ENCODE measurements at places on chromosomes 13 and 19. TPM values are rescaled to one million over a fixed set of nuclear protein-coding genes. Genes with fewer than 3 reads are reported as not detected.

Gene TMEM238
- not detected for total RNA-seq

GRCh38 chr13:42398533-42398932 lies 126.6 kb downstream of the AKAP11 start:
- H3K4me1 ChIP-seq: no peaks in the 10 kb centered on the region
- DNase-seq: no peak
- H3K36me3 ChIP-seq: no peaks in the 10 kb centered on the region

- no peak overlapping the region for H3K27ac ChIP-seq
- no peaks in the 10 kb centered on the region for H3K27me3 ChIP-seq
- peaks cover 9% of the 10 kb centered on the region for H3K36me3 ChIP-seq
- H3K4me3 ChIP-seq: no peak overlapping the region
- no peak for DNase-seq
- peaks cover 1% of the 10 kb centered on the region for H3K4me1 ChIP-seq
Measured at GRCh38 chr13:52164989-52165388, 5.6 kb upstream of the NEK3 start.

GRCh38 chr13:33612641-33613638 lies 205.0 kb upstream of the RFC3 start:
- no peak for DNase-seq
- H3K4me3 ChIP-seq: no peak overlapping the region

Gene FLT1
- 44.6 TPM for total RNA-seq

DNA sequence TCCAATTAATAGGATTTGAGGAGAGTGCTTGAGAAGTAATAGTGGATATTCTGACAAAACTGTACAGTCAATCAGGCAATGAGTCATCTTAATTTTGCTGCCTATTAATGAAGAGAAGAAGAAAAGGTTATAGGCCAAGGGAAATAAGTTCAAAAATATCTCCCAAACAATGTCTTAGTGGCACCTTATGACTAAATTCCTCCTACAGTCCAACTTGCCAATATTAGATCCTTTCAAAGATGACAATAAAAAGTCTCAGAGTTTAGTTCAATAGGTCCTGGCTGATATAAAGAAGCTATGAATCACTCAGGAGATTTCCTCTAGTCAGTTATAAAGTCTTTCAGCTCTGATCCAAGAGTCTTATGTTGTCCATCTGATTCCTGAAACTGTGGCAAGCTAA lies 27.9 kb downstream of the UGGT2 start:
- H3K4me3 ChIP-seq: no peak overlapping the region
- H3K27me3 ChIP-seq: no peaks in the 10 kb centered on the region
- no peaks in the 10 kb centered on the region for H3K36me3 ChIP-seq
- H3K27ac ChIP-seq: peak overlapping the region; percentile 68
- peaks cover 20% of the 10 kb centered on the region for H3K4me1 ChIP-seq

Gene PEAK3
- 1.2 TPM for total RNA-seq

DNA sequence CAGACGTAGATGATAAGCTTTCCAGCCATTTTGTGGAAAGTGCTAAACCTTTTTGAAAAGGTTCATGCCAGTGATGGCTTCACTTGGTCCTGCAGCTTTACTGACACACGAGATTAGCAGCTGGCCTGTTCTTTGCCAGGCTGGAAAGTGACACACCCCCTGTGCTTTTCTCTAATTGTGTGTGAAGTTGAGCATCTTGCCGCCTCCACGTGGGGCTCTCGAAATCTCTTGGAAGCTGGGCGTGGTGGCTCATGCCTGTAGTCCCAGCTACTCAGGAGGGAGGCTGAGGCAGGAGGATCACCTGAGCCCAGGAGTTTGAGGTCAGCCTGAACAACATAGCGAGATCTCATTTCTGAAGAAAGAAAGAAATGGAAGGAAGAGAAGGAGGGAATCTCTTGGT lies 25.3 kb upstream of the EHD2 start:
- H3K27me3 ChIP-seq: no peaks in the 10 kb centered on the region
- H3K27ac ChIP-seq: no peak overlapping the region
- H3K4me3 ChIP-seq: no peak overlapping the region
- DNase-seq: no peak
- peaks cover 3% of the 10 kb centered on the region for H3K4me1 ChIP-seq
- H3K36me3 ChIP-seq: peaks cover 5% of the 10 kb centered on the region

DNA sequence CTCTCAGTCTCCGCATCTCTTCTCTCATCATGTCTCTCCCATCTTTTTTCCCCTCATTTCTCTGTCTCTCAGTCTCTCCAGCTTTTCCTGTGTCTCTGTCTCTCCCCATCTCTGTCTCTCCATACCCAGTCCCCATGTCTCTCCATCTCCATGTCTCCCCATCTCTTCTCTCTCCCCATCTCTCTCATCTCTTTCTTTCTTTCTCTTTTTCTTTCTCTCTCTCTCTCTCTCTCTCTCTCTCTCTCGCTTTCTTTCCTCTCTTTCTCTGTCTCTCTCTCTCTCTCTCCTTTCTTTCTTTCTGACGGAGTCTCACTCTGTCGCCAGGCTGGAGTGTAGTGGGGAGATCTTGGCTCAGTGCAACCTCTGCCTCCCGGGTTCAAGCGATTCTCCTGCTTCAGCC lies 12.6 kb upstream of the NFIX start:
- H3K27ac ChIP-seq: no peak overlapping the region
- H3K27me3 ChIP-seq: no peaks in the 10 kb centered on the region
- no peak for DNase-seq
- H3K36me3 ChIP-seq: no peaks in the 10 kb centered on the region
- H3K4me3 ChIP-seq: no peak overlapping the region

DNA sequence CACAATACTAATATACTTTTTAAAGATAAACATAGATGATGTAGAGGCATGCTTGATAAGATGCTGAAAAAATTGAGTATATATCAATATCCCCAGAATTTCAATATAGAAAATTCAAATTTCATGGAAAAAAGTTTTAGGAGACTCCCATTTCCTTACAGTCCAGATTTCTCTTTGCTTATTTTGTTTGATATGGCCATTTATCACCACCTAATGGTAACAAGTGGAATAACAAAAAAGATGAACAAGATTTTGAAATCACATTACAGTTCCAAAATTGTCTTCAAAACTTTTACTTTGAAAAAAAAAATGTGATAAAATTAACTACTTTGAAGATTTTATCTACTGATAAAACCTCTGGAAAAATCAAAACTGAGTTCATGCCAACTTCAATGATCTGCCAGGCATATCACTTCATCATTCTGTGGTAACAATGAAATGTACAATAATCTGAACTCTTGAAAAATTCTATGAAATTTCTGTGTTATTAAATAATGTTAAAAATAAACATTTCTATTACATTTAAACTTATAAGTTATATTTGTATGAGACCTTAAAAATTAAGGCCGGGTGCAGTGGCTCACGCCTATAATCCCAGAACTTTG lies 17.5 kb downstream of the MIPEP start:
- no peak overlapping the region for H3K4me3 ChIP-seq
- H3K4me1 ChIP-seq: no peaks in the 10 kb centered on the region
- H3K27ac ChIP-seq: no peak overlapping the region

GRCh38 chr13:35791184-35791851 lies 314.8 kb upstream of the MAB21L1 start:
- DNase-seq: no peak
- no peaks in the 10 kb centered on the region for H3K36me3 ChIP-seq
- no peak overlapping the region for H3K27ac ChIP-seq
- H3K4me3 ChIP-seq: no peak overlapping the region
- H3K27me3 ChIP-seq: no peaks in the 10 kb centered on the region

- peaks cover 7% of the 10 kb centered on the region for H3K36me3 ChIP-seq
- no peak overlapping the region for H3K4me3 ChIP-seq
- no peaks in the 10 kb centered on the region for H3K4me1 ChIP-seq
- DNase-seq: no peak
- no peak overlapping the region for H3K27ac ChIP-seq
Measured at GRCh38 chr13:100339411-100339940, 249.1 kb downstream of the GGACT start.

- H3K4me3 ChIP-seq: no peak overlapping the region
- H3K27ac ChIP-seq: no peak overlapping the region
- H3K27me3 ChIP-seq: no peaks in the 10 kb centered on the region
Measured at GRCh38 chr19:18312092-18312534, 10.8 kb downstream of the LSM4 start.

Gene GATAD2A
- 55.9 TPM for total RNA-seq

DNA sequence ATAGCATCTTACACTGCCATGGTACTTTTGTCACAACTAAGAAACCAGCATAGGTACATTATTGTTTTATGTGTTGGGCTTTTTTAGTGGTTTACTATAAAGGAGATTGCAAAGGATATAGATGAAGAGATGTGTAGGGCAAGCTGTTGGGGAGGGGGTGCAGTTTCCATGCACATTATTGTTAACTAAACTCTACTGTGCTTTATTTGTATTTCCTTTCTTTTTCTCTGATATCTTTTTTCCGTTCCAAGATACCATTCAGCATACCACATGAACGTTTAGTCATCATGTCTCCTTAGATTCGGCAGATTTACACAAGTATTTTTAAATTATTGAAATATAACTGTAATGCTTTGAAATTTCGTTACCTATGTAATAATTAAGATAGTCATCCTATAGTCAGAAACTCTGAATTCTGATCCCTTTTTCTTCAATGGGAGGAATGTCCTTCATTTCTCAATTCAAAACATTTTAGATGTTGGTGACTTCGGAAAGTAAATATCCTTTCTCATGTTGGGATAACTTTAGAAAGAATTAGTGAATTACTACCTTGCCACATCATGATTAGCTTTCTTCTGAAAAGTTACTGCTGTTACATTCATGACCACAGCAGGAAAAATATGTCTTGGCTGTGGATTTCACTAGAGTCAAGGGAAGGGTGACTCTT lies 82.8 kb downstream of the FRY start:
- H3K27ac ChIP-seq: peak overlapping the region; percentile 6
- DNase-seq: no peak
- H3K4me1 ChIP-seq: peaks cover 58% of the 10 kb centered on the region
- no peaks in the 10 kb centered on the region for H3K36me3 ChIP-seq

Gene U2AF2
- total RNA-seq: 106 TPM

Gene SYNGR4
- total RNA-seq: not detected

Gene CGB8
- not detected for total RNA-seq

Gene NTF4
- total RNA-seq: not detected

DNA sequence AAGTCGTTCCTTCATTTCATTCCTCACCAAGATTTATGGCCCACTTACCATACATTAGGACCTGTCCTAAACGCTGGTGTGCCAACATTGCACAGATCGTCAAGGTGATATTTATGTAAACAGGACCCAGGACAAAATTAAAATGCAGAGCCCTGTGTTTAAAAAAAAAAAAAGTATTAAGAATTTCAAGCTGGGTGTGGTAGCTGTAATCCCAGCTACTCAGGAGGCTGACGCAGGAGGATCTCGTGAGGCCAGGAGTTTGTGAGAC lies 6.5 kb upstream of the ZNF444 start:
- no peak overlapping the region for H3K4me3 ChIP-seq
- H3K27ac ChIP-seq: no peak overlapping the region
- H3K36me3 ChIP-seq: no peaks in the 10 kb centered on the region
- H3K27me3 ChIP-seq: no peaks in the 10 kb centered on the region

Gene KCNC3
- 1.3 TPM for total RNA-seq

DNA sequence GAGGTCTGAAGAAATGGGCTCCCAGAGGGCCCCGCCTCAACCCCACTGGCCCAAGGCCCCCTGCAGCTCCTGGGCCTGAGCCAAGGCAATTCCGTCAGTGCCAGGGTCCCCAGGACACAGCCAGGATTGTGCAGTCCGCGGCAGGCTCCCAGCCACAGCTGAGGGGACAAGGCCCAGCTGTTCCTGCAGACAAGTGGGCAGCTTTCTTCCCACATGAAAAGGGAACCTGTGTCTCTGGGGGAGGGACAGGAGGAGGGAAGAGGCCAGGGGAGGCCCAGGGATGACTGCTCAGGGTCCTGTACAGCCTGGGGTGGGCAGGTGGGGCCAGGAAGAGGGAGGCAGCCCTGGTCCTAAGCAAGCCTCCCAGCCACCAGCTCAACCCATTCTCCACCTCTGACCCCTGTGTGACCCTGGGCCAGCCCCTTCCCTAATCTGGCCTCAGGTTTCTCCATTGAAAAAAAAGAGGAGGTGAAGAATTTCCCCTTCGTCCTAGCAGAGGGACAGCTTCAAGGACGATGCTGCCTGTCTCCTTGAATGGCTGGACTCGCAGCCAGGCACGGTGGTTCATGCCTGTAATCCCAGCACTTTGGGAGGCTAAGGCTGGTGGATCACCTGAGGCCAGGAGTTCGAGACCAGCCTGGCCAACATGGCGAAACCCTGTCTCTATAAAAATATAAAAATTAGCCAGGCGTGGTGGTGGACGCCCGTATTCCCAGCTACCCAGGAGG lies 20.5 kb upstream of the VSTM2B start:
- no peaks in the 10 kb centered on the region for H3K36me3 ChIP-seq
- DNase-seq: no peak
- no peak overlapping the region for H3K4me3 ChIP-seq
- H3K27ac ChIP-seq: no peak overlapping the region

Gene DKKL1
- 0.95 TPM for total RNA-seq

- H3K4me1 ChIP-seq: no peaks in the 10 kb centered on the region
- H3K27me3 ChIP-seq: no peaks in the 10 kb centered on the region
- no peaks in the 10 kb centered on the region for H3K36me3 ChIP-seq
- no peak overlapping the region for H3K4me3 ChIP-seq
Measured at GRCh38 chr13:77674852-77675251, 22.6 kb upstream of the SLAIN1 start.

Gene PLIN3
- total RNA-seq: 41.7 TPM

Gene C19orf44
- 6.1 TPM for total RNA-seq

- peaks cover 22% of the 10 kb centered on the region for H3K4me1 ChIP-seq
- H3K27me3 ChIP-seq: no peaks in the 10 kb centered on the region
- no peak overlapping the region for H3K27ac ChIP-seq
- H3K4me3 ChIP-seq: no peak overlapping the region
Measured at GRCh38 chr19:2453431-2454025, 3.2 kb downstream of the LMNB2 start.

Gene ZNF177
- 1.9 TPM for total RNA-seq

Gene KCTD15
- 57.5 TPM for total RNA-seq

GRCh38 chr19:14146789-14147216 lies 10.4 kb upstream of the ASF1B start:
- no peak overlapping the region for H3K4me3 ChIP-seq
- no peak overlapping the region for H3K27ac ChIP-seq
- H3K27me3 ChIP-seq: no peaks in the 10 kb centered on the region
- peaks cover 11% of the 10 kb centered on the region for H3K4me1 ChIP-seq

- no peak overlapping the region for H3K27ac ChIP-seq
- no peak for DNase-seq
- no peak overlapping the region for H3K4me3 ChIP-seq
- no peaks in the 10 kb centered on the region for H3K36me3 ChIP-seq
- peaks cover 3% of the 10 kb centered on the region for H3K4me1 ChIP-seq
Measured at GRCh38 chr13:36089130-36089647, 42.0 kb downstream of the DCLK1 start.

- H3K36me3 ChIP-seq: no peaks in the 10 kb centered on the region
- no peaks in the 10 kb centered on the region for H3K27me3 ChIP-seq
- DNase-seq: no peak
- H3K4me3 ChIP-seq: no peak overlapping the region
Measured at GRCh38 chr13:28429685-28430290, 65.1 kb downstream of the FLT1 start.

- H3K27me3 ChIP-seq: no peaks in the 10 kb centered on the region
Measured at GRCh38 chr13:35694549-35695447, 218.3 kb upstream of the MAB21L1 start.

DNA sequence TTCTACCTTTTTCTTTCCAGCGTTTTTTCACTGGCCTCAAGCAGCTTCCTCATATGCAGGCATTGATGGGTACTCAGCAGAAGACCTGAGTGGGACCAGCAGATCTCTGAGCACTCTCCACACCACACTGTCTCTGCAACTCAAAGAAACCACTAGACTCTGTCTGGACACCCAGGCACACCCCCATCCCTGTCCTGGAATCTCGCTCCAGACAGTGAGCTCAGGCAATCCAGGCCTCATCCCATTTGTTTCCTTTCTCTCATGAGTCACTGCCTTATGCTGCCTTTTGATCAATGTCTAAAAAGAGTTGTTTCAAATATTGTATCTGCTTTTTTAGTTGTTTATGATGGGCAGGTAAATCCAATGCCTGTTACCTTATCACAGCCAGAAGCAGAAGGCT lies 19.7 kb upstream of the POP4 start:
- DNase-seq: no peak
- H3K4me1 ChIP-seq: no peaks in the 10 kb centered on the region
- H3K36me3 ChIP-seq: no peaks in the 10 kb centered on the region
- no peak overlapping the region for H3K27ac ChIP-seq

Gene KIR3DL1
- total RNA-seq: not detected

All from thoracic aorta (tissue), 2 donors.